Fibroblast of lung (primary cell): ENCODE measurements at places on chromosomes 1 and 21. TPM values are rescaled to one million over a fixed set of nuclear protein-coding genes. Genes with fewer than 3 reads are reported as not detected.

GRCh38 chr1:45669379-45669778 lies 17.0 kb downstream of the GPBP1L1 start:
- DNase-seq: peak; percentile 28

DNA sequence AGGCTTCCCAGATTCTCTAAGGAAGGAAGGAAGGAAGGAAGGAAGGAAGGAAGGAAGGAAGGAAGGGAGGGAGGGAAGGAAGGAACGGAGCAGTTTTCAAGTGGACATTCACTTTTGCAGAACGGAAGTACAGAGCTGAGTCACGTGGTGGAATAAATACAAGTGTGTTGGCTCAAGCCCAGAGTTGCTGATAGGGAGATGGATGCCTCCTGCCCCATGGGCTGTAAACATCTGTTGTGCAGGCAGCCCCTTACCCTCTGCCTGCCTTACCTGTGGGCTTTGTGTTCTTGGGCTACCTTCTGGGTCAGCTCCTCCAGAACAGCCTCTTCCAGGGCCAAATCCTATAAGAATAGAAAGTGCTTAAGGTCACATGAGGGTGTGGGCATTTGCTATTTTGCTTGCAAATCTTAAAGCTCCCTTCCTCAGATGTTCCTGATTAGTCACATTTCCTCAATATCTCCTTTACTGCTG lies 121.7 kb downstream of the SMYD2 start:
- peak; percentile 38 for DNase-seq

USP16 gene
- 32.2 and 32.6 TPM in 2 replicates for total RNA-seq

SH2D5 gene
- total RNA-seq: 2.3 and 5.0 TPM in 2 replicates

CDCA8 gene
- 0.26 and 3.8 TPM in 2 replicates for total RNA-seq

- peak; percentile 19 for DNase-seq
Observed at GRCh38 chr1:217106231-217106901, 383.1 kb upstream of the ESRRG start.

- no peak for DNase-seq
Observed at GRCh38 chr1:228698017-228698329, 37.3 kb upstream of the RHOU start.

DNA sequence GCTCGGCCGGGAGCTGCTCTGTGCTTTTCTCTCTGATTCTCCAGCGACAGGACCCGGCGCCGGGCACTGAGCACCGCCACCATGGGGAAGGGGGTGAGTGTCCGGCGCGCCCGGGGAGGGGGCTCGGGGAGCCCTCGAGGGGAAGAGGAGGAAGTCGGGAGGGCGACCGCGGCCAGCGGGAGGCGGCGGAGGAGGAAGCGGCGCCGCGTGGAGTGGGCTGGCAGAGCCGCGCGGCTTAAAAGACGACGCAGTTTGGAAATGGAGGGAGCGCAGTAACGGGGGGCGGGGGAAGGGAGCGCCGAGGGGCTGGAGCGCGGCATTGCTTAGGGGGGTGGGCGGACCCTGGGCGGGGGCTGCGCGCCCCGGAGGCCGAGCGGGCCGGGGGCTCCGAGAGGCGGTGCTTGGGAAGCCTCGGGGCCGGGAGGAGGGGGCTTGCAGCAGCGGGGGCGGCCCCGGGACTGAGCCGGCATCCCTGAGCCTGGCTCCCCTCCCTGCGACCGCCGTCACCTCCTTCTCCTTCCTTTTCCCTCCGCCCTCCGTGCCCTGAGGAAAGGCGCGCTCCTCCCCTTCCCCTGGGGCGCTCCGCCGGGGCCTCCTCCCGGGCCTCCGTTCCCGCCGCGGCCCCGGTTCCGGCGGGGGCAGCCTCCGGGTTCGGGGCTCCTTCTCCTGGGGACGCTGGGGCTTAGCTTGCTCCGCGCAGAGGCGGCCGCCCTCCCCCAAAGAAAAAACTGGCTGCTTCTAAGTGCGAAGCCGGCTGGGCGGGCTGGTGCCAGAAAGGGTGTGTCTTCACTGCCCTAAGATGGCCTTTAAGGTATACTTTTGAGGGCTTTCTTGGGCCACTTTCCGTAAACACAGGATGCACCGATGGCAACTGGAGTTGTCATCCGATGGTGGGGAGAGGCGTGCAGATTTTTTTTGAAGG lies 648 bp downstream of the ATP1A1 start:
- DNase-seq: peak; percentile 38

DNA sequence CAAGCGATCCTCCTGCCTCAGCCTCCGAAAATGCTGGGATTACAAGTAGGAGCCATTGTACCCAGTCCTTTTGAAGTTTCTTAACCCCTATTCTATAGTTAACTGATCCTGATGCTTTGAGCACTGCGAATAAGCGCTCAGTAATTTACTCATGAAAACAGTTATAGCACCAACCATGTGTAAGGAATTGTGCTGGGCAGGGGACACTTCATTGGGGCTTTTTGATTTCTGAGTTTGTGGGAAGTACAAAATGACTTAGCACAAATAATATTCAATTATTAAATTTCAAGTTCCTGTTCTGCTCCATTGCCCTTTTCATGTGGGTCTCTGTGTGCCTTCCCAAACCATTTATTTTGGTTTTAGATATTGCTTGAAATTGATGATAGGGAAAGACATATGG lies 6.2 kb upstream of the HIPK1 start:
- no peak for DNase-seq

DNA sequence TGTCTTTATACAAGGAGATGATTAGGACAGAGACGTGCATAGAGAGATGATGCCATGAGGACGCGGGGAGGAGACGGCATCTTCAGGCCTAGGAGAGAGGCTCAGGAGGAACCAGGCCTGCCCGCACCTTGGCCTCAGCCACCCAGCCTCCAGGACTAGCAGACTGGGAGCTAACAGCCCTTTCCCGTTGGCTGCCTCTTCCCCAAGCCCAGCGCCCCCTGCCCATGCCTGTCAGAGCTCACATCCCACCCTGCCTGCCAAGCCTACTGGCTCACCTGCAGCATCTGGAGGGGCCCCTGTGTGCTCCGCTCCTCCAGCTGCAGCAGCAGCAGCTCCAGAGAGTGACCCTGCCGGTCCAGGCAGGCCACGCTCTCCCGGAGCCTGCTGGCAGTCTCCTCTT lies 4.0 kb upstream of the TRIM11 start:
- DNase-seq: no peak

DNA sequence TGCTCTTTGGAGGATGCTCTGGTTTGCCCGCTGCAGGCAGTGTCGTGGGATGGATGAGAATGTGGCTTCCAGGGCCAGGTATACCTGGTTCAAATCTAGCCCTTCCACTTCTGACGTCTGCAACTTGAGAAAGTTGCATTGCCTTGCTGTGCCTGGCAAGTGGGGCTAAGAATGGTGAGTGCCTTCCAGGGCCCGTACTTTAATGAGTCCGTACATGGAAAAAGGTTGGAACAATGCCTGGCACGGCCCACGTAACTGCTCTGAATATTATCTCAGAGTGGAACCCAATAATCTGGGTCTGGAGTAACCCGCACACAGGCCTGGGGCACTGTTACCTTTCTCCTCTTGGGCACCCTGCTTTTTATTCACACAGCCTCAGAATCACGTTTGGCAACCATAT lies 146.7 kb upstream of the EDN2 start:
- no peak for DNase-seq

- DNase-seq: no peak
Observed at GRCh38 chr21:15355066-15355465, 290.3 kb upstream of the NRIP1 start.

GRCh38 chr1:180253585-180254495 lies 23.8 kb downstream of the LHX4 start:
- no peak for DNase-seq

TTC39A gene
- 0.51 and 1.5 TPM in 2 replicates for total RNA-seq

DNA sequence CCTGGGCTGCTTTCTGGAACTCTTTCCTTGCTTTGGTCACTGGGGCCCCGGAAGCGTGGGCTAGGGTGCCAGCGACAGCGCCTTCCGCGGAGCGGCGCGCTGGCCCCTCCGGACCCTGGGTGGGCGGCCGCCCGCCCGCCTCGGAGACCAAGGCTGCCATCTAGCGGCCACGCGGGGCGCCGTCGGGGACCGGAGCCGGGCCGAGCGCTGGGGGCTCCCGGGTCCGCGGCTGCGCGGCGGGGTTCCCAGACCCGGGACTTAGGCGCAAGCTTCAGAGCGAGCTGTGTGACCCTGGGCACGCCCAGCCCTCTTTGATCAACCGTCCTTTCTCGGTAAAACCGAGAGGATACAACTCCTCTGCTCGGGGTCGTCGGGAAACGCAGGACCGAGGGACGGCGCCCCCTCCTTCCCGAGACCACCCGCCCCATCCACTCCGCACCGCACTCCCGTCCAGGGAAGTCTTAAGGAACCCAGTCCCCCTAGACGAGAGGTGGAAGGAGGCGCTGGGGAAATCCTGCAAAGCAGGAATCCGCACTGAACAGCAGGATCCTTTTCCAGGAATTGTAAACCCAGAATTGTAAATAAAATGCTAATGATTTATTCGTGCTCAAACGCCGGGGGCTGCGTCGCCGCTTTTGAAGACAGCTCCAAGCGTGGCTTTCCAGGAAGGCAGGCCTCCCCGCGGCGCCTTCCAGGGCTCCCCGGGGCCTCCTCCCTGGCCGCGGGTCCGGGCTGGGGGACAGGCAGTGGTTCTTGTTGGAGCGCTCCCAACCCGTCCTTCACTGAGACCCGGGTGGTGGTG lies 41.2 kb downstream of the RRAGC start:
- DNase-seq: no peak

- DNase-seq: peak; percentile 65
Observed at GRCh38 chr21:25964015-25964414, 206.6 kb downstream of the APP start.
